ENCODE measurements at places on chromosomes 3 and 15.

GRCh38 chr3:188415196-188415595, 261.2 kb downstream of the LPP start:
- DNase-seq, result no peak

DNA sequence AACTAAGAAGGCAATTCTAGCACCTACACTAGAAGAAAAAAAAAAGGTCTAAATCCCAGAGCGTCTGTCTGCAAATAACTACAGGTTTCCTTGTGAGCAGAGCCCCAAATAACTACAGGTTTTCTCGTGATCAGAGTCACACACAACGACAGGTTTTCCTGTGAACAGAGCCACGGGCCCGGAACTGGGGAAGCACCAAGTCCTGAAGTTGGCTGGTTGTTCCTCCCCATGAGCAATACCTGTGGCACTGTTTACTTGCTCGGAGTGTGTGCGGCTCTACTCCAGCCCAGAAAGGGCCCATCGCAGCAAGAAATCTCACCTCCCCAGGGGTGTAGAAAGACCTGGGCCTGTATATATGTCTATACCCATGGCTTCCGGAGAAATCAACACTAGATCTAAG, 644 bp upstream of the MASP1 start:
- DNase-seq, result no peak

DNA sequence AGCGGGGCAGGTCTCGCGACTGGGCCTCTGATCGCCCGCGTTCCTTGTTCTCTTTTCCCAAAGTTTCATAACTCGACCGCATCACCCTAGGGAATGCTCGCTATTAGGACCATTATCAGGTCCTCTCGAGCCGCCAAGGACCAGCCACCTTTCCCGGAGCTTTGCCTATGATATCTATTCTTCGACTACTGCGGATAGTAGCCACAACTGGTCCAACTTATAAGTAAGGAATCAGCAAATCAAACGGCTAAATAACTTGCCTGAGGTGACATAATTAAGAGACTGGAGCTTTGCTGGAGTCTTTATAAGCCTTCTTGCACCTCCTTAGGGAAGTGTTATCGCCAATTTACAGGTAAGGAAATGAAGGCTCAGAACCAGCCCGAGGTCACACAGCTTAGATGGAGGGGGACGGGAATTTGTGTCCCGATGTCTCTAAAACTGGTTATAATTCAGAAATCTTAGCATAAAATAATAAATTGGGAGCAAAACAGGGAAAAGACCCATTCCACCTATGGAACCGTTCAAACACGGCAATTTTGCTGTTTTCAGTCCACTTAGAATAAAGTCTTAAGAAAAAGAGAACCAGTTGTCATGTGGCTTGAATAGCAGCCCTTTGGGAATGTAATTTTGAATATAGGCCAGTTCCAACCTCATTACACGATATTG, 479 bp upstream of the PLD1 start:
- DNase-seq, result peak; percentile 35

- no peak for DNase-seq
These were observed 8.6 kb downstream of the SNRK start for GRCh38 chr3:43294975-43295374.

GRCh38 chr15:85482894-85483293, 102.5 kb downstream of the AKAP13 start:
- no peak for DNase-seq

- peak; percentile 46 for DNase-seq
These were observed 27.6 kb downstream of the ZNF589 start for GRCh38 chr3:48268381-48268935.

DNA sequence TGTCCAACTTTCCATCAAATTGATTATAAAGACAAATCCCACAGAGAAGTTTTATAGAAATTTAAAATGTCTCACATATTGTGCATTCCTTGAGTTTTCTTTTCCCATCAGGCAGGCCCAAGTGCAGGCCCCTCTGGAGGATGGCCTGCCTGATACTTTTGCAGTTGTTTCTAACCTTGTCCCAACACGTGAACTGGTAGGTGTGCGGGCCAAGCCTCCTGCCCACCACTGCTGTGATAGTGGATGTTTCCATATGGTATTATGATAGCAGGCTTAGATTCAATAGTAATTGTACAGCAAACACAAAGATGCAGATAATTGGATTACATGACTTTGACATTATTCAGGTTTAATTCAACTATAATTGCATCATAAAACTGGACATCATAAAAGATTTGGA, 1.4 kb downstream of the P2RY12 start:
- DNase-seq, result no peak

- no peak for DNase-seq
These were observed 123.2 kb upstream of the CGNL1 start for GRCh38 chr15:57253082-57253481.

GRCh38 chr15:38192496-38192895, 60.1 kb upstream of the SPRED1 start:
- no peak for DNase-seq

- no peak for DNase-seq
These were observed 20.3 kb downstream of the IL12A start for GRCh38 chr3:160008961-160009360.

GRCh38 chr3:38543586-38543985, 47.4 kb downstream of the EXOG start:
- no peak for DNase-seq

DNA sequence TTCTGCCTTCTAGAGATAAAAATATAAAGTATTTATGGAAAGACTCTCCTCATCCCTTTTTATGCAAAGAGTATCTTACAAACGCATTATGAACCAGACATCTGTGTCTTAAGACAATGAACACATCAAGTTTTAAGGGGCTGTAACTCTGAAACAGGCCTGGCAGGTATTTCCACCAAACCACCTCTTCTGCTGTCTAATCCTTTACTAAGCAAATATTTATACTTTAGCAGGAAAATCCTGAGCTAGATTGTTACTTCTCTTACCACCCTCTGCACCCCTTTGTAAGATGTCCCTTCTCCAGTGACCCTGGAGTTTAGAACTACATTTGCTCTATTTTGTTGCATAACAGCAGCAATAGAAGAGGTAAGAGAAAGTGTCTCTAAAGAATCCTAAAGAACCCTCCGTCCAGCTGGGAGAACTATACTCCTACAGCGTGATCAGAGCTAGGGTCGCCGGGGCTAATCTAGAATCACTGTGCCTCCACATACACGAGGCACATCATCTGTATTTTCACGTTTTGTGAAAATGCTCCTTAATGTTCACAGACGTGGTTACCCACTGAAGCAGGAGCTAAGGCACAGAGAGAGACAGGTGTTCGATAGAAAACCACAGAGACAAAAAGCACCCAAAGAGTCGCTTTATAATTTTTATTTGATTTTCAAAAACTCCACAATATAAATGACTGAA, 129.6 kb downstream of the FOXP1 start:
- DNase-seq, result no peak

GRCh38 chr3:178500631-178501030, 35.6 kb upstream of the KCNMB2 start:
- DNase-seq, result no peak

GRCh38 chr3:127831723-127832172, 9.4 kb upstream of the MGLL start:
- peak; percentile 35 for DNase-seq

DNA sequence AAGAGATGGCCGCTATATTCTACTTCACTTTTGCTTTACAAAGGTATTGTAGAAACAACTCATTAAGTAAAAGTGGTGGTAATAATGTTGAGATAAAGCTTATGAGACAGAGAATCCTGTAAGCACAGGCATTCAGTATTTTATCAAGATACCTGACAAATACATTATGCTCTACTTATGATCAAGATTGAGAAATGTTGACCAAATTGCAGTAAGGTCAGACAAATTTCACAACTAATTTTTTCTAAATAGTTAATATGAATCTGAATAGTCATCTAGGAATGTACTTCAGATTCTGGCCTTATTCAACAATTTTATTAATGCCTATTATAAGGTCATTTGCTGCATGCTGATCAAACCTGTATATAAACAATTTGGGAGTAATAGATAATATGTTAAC, 95.1 kb upstream of the MBNL1 start:
- DNase-seq, result no peak

GRCh38 chr3:59081071-59081470, 31.2 kb upstream of the CFAP20DC start:
- no peak for DNase-seq

GRCh38 chr15:60486742-60487141, 7.8 kb upstream of the ICE2 start:
- no peak for DNase-seq

DNA sequence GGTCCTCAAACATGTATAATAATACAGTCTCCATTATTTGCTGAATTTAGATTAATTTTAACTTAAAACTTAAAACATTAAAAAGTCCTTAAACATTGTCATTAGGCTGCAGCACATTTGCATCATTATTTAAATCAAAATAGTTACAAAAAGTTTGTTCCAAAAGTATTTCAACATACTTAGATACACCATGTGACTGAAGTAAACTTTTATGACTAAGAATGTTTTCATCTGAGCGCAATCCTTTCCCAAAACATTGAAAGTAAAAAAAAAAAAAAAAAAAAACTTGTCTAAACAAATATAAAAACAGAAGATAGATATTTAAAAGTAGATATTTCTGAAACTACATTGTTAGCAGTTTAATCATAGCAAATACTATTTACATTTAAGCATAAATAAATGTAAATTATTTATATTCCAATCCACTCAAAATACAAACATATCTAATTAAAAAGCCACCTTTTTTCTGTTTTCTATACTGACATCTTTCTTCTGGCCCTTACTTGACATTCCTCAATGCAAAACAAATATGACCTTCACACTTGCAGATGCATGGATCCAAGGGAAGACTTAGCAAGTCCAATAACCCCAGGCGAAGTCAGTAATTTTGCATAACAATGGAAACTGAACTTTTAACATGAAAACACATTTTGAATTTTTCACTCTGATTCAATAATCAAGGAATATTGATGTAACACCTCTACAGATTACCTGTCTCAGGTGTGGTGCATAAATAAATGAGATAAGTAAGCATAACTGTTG, 10.3 kb downstream of the FAM227B start:
- DNase-seq, result no peak

- no peak for DNase-seq
These were observed 66.7 kb downstream of the PLD1 start for GRCh38 chr3:171743327-171744157.

DNA sequence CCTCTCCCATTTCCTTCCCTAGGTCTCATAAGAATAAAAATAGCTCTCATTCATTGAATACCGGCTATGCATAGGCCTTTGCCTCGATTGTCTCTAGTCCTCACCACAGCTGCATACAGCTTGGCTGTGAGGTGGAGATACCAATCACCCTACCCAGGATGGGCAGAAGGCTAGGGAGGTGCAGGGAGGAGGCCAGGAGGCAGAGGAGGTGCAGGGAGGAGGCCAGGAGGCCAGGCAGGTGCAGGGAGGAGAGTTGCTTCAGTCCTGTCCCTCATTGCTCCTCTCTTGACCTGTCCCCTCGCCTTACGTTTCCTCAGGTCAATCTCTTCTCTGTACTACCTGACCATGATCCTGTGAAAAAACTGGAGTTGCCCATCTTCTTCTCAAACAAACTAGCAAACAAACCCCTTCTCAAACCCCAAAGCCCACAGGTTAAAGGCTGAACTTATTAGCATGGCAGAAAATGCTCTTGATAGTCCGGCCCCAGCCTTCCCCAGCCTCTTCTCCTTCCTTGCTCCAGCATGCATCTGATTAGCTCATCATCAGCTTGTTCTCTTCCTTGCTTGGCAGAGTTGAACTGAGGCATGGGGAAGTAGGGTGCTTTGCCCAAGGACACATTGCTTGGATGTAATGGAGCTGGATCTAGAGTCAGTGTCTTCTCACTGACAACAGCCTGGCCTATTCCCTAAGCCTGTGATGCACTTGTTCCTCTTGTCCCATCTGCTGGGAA, 15.8 kb downstream of the PODXL2 start:
- no peak for DNase-seq
